ENCODE measurements at places on chromosomes 16 and 17.
A peak's percentile ranks its signal among the peaks of the same experiment; 100 is the strongest.

DNA sequence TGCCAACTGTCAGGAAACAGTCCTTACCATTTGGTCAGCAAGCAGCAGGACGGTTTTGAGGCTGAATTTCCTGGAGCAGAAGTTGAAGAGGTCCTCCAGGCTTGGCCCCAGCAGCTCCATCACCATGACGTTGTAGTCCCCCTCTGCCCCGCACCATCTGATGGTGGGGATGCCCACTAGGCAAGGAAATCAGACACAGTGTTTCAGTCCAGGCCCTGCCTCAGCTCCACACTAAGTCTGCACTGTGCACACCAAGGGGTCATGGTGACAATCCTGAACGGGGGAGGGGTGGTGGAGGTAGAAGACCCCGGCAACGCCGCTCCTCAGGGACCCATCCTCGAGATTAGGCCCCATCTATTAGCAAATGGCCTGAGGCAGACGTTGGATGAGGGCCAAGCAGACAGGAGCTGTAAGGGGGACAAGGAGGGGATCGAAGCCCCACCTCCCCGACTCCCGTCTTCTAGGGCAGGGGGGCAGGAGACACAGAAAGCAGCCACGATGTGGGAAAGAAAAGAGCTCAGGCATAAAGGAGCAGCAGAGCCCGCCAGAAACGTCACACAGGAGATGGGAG, 18.0 kb downstream of the CSNK1D start:
- no peak for DNase-seq

DNA sequence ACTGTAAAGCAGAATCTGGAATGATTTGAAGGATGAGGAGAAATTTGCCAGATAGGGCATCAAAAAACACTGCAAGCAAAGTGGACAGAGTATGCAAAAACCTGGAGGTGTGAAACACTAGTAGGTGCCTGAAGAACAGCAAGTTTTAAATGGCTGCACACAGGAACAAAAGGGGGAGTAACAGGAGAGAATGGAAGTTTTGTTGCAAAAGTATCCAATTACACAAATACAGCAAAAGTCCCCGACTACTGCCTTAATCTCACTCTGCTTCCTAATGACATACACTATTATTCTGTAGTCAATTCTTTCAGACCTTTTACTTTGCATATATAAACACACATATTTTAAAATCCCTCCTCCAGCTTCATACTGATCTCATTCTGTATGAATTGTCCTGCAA, 1.5 kb downstream of the HEATR6 start:
- DNase-seq, result no peak

- peak; percentile 69 for DNase-seq
Measured at GRCh38 chr16:73058616-73059409, 10.9 kb upstream of the ZFHX3 start.

- no peak for DNase-seq
Measured at GRCh38 chr16:2243781-2244180, 7.5 kb downstream of the DNASE1L2 start.

GRCh38 chr16:8859913-8860881, 8.6 kb downstream of the CARHSP1 start:
- peak; percentile 93 for DNase-seq

DNA sequence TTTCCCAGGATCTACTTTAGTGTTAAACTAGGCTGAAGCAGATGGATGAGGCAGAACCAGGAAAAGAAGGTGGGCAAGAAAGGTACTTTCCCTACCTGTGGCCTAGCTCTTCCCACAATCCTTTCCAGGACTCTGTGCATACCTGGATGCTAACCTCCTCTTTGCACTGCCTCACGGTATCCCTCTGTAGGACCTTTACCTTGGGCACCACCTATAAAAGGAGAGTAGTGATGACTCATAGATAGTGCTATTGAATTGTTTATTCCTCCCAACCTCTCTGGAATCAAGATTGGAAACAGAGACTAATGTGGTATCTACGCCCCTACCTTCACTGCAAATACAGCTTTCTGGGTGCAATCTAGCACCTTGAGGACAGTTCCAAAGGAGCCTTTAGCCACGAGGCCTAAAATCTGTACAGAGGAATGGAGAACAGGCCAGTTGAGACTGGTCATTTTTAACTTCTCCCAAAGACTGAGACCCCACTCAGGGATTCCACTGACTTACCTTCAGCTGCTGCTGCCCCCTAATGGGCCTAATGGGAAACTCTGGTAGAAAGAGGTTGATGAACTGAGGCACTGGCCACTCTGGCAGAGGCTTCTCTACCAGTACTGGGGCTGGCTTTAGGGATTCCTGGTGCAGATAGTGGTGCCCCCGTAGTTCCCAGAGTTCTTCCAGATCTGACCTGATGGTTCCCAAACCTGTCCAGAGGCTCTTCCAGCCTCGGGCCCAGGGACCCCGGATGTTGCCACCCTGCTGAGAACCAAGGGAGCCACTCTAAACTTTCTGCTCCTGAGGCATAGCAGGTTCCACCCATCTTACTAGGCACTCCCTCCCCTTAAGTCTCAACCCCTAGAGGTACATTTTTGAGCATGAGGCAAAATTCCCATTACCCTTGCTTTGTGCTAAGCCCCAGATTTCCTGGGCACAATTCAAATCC, 781 bp downstream of the RSKR start:
- no peak for DNase-seq

DNA sequence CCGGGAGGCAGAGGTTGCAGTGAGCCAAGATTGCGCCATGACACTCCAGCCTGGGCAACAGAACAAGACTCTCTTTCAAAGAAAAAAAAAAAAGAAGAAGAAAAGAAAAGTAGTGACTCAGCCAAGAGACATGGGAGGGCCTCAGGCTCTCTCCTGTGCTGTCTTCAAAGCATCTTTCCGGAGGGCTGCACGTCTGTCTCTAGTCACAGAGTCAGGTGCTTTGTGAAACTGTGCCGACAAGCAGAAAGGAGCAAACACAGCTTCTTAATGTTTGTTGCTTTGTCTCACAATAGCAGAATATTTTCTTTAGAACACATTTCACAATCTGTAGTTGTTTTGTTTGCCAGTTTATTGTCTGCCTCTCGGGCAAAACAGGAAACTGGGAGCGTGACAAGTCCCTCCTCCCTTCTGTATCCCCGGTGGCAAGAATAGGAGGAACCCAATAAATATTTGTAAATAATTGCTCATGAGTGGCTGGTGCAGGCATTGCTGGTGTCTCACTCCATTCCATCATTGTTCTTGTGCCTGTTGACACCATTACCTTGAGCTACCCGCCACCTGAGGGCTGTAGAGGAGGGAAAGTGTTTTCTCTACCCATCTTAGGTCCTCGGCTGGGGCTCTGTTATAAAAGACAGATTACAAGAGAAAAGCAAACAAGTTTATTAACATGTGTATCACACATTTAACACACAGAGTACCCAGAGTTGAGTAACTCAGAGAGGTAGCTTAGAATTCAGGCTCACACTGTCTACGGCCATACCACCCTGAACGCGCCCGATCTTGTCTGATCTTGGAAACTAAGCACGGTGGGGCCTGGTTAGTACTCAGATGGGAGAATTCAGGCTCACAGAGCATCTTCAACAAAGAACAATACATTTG, 5.5 kb downstream of the GAST start:
- no peak for DNase-seq

GRCh38 chr16:8847623-8848022, 21.2 kb downstream of the CARHSP1 start:
- no peak for DNase-seq

DNA sequence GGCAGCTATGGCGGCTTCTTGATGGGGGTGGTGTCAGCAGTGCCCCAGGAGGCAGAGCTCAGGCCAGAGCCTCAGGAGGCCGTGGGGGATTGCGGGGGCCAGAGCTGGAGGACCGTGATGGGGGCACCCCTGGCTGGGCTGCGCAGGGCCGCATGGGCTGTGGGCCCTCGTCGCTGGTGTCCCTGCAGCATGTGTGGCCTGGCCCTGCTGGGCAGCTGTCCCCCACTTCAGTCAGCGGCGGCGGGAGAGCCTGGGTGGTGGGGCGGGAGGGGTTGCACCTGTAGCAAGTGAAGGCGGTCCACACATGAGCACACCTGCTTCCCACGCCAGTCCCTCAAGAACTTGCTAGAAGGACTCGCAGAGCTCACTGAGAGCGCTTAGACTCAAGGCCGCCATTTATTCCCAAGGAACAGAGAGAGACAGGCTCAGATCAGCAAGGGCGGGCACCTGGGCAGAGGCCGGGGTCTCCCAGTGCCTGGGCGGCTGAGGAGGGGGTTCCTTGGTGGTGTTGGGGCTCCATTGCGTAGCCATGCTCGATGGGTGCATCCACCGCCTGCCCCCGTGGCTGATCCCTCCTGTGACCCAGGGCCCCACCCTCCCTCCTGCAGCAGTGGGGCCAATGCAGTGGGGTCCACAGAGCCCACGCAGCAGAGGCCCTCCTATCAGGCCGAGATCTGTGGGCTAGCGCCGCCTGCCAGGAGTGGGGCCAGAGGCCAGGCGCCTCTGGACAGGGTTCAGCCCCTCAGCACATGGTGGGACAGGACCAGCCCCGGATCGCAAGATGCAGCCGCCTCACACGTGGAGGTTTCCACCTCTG, 15.7 kb downstream of the PRSS27 start:
- DNase-seq, result no peak

DNA sequence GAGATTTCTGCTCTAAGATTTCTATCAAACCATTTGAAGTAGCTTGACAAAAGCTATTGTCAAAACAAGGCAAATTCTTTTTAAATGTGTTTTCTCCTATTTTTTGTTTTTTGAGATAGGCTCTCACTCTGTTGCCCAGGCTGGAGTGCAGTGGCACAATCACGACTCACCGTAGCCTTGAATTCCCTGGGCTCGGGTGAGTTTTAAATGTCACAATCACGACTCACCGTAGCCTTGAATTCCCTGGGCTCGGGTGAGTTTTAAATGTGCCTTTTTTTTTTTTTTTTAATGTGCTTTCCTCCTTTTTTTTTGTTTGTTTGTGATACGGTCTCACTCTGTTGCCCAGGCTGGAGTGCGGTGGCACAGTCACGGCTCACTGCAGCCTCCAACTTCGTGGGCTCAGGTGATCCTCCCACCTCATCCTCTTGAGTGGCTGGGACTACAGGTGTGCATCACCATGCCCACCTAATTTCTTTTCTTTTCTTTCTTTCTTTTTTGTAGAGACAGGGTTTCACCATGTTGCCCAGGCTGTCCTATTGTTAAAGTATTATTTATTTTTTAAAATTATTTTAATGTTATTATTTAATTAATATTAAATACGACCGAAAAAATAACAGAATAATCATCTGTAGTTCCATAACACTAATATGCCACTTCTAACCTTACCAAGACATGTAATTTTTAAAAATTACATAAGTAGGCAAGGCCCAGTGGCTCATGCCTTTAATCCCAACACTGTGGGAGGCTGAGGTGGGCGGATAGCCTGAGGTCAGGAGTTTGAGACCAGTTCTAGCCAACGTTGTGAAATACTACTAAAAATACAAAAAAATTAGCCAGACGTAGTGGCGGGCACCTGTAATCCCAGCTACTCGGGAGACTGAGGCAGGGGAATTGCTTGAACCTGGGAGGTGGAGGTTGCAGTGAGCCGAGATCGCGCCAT, 69.7 kb upstream of the FA2H start:
- DNase-seq, result no peak

DNA sequence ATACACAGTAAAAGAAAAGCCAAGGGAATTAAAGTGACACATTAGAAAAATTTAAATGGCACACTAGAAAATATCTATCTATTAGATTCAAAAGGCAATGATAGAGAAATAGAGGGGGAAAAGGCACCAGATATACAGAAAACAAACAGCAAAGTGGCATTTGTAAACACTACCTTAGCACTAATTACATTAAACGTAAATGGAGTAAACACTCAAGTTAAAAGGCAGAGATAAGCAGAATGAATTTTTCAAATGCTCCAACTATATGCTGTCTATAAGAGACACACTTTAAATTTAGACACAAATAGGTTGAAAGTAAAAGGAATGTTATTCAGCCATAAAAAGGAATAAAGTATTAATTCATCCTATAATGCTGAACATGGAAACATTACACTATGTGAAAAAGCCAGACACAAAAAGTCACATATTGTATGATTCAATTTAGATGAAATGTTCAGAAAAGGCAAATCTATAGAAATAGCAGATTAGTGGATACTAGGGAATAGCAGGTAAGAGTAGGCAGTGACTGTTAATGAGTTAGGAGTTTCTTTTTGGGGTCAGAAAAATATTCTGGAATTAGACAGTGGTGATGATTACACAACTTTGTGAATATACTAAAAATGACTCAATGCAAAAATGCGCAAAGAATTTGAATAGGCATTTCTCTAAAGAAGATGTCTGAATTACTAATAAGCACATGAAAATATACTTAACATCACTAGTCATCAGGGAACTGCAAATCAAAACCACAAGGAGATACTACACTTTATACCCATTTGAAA, 92.4 kb downstream of the BRIP1 start:
- DNase-seq, result no peak

DNA sequence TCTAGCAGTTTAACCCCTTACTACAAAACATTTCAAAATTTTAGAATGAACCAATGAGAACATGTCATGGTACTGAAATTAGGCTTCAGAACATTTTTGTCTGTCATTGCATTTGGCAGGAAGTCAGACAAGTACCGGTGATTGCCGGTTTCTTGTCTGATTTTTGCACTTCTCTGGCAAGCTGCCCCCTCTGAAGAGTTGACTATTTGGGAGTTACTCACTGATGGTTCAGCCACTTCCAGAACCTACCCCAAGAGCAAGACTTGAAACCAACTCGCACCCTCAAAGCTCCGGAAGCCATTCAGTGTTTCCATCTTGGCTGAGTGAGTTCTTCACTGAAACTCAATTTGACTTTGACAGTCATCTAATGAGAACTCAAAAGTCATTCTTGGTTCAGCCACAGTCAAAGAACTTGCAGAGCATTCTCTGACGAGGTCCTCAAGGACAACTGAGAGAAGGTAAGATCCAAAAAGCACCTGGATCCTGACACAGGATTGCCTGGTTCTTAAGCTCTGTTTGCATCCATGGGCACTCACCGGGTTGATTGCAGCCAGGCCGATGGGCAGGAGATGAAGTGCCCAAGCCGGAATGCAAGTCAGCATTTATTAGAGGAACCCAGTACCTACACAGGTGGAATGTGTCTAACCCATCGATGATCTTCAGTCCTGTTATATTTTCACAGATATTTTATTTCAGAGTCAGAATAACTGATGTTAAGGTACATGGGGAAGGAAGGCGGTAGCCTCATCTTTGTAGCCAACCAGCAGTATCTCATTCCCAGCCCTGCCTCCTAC, 93.6 kb downstream of the USP22 start:
- DNase-seq, result no peak

- DNase-seq, result no peak
Measured at GRCh38 chr16:24538756-24539294, 541 bp upstream of the RBBP6 start.

GRCh38 chr17:65143889-65144604, 6.9 kb downstream of the RGS9 start:
- DNase-seq, result no peak

GRCh38 chr17:73711184-73711583, 66.9 kb upstream of the SDK2 start:
- peak; percentile 0 for DNase-seq

- no peak for DNase-seq
Measured at GRCh38 chr16:2210386-2211365, at the start of gene BRICD5. Gene BRICD5, minus strand, starts transcription at chr16:2210863. Its CDS starts 30 bp downstream, at chr16:2210833.
